ENCODE measurements at places on chromosomes 6 and 20.

- no peak for DNase-seq
Observed at GRCh38 chr6:9801249-9801754, 613.6 kb downstream of the TFAP2A start.

DNA sequence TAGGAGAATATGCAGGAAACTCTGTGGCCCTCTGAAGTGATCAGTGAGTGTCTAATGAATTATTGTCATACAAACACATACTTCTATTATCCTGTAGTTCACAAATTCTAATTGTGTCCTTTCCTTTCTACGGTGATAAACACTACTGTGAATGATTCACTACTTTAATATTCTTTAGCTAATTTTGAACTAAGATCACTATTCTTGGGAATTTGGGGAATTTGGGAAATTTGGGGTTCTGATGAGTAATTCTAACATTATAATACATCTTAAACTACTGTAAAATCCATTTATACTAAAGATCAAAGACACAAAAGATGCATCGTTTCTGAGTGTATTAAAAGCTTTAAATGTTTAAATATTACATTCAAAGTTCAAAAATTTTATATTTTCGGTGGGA lies 1287.2 kb upstream of the CITED2 start:
- no peak for DNase-seq

DNA sequence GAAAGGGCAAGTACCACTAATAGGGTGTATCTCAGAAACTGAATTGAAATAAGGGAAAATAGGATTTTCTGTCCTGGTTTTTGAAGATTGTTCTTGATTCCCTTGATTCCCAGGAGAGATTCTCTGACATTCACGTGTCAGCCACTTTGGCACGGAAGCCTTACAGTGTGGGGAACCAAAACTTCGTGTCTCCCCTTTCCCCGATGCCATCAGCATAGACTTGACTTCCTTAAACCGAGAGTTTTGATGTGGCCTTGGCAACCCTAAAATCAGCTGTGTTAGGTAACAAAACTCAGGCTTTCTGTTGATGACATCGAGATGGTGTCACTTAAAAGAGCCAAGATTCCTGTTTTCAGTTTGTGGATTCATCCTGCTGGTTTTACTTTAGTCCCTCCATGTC lies 7.5 kb downstream of the HMGN4 start:
- no peak for DNase-seq

DNA sequence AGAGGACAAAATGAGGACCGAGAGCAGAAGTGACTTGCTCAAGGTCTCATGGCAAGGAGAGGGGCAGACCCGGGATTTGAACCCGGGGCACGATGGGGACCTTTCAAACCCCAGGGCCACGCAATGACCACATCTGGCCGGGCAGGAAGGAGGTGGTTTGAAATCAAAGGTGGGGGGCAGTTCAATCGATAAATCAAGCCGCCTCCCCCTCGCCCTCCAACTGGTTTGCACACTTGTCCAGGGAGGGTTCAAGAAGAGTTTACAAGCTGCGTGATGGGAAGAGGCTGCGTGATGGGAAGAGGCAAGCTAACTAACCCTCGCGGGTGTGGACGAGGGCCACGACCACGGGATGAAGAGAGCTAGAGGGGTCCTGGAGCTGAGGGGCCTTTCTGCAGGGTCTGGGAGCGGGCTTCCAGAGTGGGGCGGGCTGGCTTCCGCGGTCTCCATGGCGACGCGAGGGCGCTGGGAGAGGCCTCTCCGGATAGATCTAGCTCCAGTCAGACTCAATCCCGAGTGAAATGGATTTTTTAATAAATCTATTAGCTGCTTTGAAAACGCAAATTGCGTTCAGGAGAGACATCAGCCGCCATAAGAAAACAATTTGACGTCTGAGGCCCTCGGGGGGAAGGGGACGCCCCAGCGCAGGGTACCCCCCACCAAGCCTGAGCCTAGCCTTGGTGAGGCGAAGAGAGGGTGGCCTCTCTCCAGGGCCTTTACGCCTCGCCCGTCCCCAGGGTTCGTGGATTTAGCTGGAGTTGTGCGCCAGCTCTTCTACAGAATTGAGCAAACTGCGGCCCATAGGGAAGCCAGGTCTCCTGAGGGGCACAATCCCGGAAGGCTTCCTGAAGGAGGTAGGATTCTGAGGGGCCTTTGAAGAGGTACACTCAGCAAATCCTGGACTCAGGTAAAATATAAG lies 143.9 kb downstream of the GRM4 start:
- no peak for DNase-seq

DNA sequence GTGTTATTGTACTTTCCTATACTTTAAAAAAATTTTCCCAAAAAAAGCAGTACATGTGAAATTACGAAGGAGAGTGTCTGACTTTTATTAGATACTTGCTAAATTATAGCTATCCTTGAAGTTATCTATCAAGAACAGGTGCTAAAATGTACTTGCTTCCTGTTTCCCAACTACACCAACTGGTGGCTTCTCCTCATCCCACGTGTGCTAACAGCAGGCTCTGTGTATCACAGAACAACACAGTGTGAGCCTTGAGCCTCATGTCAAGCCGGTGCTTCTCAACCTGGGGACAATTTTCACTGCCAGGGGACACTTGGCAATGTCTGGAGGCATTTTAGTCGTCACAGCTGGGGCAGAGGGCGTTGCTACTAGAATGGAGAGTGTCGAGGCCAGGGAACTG lies 36.2 kb upstream of the CDYL start:
- DNase-seq = no peak

DNA sequence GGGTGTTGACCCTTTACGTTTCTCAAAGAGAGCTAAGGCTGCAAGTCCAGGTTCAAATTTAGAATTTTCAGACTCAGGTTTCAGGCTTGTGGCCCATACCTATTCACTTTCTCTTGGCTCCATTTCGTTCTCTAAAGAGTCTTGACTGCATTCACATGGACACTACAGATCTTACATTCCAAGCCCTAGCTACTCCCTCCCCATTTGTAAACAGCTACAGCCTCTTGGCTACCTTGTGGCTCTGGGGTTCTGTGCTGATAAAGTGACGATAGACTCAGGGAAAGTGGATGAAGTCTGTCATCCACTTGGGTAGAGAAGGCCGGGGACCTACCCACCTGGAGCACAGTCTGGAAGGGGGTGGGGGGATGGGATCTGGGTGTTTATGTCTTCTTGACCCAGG lies 503.3 kb downstream of the LMBRD1 start:
- no peak for DNase-seq

GRCh38 chr6:484746-485145 lies 93.2 kb downstream of the IRF4 start:
- DNase-seq = no peak

- no peak for DNase-seq
Observed at GRCh38 chr6:38079537-38079936, 260.0 kb downstream of the ZFAND3 start.

- DNase-seq = no peak
Observed at GRCh38 chr20:25544734-25545133, 40.6 kb downstream of the NINL start.

DNA sequence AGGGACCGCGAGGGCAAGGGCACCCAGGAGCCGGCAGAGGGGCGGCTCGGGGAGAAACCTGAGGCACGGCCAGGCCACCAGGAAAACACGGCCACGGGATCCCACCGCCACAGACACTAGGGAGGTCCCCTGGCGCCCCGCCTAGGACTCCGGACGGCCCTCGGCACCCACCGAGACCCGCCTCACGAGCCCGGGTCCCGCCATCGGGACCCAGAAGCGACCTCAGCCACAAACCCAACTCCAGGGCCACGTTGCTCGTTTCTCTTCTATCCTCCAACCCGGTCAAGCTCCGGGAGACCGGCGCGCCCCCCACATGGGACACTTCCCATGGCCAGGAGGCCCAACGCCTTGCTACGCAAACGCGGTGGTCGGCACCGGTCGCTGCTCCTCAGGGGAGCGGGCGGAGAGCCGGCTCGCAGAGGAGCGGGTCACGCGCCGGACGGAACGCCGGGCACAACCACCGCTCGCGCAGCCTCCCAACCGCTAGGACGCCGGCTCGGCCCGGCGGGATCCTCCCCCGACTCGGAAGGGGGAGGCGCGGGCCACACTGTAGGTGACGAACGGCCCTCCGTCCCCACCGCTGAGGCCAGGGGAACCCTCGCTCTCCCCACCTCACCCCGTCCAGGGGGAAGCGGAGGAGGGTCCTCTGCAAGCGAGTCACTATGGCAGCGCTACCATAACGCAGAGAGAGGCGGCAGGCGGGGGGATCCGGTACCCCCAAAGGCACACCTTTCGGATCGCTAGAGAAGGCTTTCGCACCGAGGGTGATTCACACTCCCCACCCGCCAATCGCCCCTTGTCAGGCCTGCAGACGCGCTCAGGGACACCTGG lies 1514.1 kb upstream of the DEFB115 start:
- no peak for DNase-seq

- DNase-seq = no peak
Observed at GRCh38 chr6:139570166-139570565, 195.7 kb upstream of the CITED2 start.

DNA sequence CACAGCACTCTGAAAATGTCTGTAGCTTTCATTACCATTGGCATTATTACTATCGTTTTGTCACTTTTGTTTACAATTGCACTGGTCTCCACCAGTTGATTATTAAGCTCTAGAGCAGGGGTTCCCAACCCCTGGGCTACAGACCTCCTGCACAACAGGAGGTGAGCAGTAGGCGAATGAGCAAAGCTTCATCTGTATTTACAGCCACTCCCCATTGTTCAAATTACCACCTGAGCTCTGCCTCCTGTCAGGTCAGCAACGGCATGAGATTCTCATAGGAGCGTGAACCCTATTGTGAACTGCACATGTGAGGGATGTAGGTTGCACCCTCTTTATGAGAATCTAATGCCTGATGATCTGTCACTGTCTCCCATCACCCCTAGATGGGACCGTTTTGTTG lies 126.4 kb downstream of the ATXN1 start:
- no peak for DNase-seq

DNA sequence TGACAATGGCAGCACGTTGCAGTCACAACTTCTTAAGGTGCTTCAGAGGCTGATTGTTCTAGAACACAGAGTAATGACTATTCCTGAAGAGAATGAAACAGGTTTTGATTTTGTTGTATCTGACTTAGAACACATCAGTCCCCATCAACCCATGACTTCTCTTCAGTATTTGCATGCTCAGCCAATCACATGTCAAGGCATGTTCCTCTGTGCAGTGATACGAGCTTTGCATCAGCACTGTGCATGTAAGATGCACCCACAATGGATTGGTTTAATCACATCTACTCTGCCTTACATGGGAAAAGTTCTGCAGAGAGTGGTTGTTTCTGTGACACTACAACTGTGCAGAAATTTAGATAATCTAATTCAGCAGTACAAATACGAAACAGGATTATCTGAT lies 54.3 kb downstream of the PGM3 start:
- DNase-seq = no peak

DNA sequence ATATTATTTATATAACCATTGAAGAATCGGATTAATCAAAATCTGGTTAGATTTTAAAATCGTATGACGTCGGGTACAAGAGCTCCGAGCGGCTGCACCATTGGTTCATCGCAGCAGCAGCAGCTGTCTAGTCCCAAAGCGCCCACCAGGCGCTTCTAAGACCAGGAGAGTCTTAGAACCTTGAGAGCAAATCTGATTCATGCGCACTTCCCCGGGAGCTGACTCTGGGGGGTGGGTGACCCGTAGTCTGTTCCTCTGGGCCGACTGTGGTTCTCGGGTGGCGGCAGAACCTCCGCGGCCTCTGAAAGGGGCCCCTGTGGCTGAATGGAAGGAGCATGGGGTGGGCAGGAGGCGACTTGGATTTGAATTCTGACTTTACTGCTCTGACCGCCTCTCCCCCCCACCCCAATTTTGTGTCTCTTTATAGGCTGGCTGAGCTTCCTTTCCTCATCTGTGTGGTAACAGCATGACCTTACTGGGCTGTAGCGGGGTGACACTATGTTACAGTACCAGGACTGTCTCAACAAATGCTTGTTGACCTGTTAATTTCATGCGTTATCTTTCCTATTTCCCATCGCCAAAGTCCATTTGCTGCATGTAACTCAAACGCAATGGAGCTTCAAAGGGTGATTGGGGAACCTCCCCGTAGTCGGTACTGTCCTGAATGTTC lies 119.7 kb downstream of the RTN4IP1 start:
- DNase-seq = no peak

DNA sequence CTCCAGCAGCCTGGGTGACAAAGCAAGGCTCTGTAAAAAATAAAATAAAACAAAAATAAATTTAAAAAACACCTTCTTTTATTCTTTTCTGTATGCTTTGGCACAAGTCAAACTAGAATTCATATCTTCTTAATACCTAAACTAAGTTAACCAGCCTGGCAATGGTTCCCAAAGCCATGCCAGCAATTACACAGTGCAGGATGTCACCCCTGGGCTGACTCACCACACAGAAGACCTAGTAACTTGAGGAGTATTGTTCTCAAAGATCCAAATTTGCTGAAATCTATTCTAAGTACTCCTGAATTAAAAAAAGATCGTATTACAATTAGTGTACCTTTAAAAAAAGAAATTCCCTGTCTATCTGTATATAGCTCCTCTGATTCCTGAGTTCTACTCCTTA lies 162.7 kb upstream of the SGK1 start:
- DNase-seq = no peak

GRCh38 chr6:3712827-3713665 lies 38.5 kb downstream of the PXDC1 start:
- DNase-seq = no peak

GRCh38 chr20:53692465-53693067 lies 98.9 kb upstream of the ZNF217 start:
- no peak for DNase-seq

GRCh38 chr20:16399801-16400200 lies 173.4 kb downstream of the KIF16B start:
- no peak for DNase-seq

DNA sequence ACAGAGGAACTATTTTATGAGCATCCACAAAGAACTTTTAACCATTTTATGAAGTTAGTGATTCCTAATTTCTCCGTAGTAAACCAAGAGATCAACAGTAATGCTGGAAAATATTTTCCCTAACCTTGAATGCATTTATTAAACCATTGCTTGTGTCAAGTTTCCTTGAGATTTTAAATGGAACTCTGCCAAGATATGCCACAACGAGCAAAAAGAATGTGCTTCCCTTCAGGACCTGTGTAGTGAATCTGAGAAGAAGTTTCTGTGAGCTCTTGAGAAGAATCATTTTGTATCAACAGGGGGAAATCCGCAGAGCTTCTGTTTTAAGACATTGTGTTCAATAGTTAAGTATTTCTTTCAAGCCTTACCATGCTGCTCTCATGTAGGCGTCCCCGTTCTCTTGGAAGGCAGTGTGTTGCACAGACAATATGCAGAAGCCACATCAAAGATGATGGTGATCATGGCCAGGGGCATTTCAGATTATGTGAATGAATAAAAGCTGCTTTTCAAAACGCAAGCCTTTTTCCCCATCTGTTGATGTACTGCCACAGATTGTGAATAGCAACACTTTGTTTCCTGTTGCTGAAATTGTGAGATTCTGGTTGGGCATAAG lies 439.8 kb downstream of the BMP2 start:
- DNase-seq = no peak

All from activated T-helper 1 cell treated with anti-CD3 and anti-CD28 coated beads, Interleukin-2, amount 50 U/mL, for 16 hours (primary cell).